NCI-H1092 (cell line): ENCODE measurements at places on chromosomes 6 and 20.

- no peak for DNase-seq
These were observed 773.6 kb upstream of the SLC35B3 start for GRCh38 chr6:9208966-9209365.

DNA sequence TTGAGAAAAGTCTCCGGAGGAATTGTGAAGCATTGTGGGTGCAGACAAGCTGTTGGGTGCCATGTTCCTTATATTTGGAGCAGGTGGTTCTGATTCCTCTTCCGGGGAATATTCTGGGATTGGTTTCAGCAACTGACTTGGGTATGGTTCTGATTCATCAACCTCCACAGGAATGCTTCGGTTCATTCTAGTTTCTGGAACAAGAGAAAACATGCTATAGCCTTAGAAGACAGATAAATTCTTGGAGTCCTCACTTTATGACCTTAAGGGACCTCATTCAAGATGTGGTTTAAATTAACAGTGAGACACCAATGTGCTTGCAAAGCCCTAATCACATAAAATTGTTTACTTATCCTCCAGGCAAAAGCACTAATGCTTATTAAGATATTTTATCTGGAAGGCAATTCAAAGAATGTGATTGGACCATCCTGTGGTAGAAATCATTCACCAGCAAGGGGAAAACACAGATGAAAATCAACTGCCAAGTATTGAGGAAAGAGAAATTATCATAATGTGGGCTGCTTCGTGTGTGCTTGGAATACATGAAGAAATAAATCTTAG is 13.7 kb downstream of the TRAF3IP2 start:
- no peak for DNase-seq

- no peak for DNase-seq
These were observed 161.3 kb upstream of the PHACTR1 start for GRCh38 chr6:12555267-12555666.

DNA sequence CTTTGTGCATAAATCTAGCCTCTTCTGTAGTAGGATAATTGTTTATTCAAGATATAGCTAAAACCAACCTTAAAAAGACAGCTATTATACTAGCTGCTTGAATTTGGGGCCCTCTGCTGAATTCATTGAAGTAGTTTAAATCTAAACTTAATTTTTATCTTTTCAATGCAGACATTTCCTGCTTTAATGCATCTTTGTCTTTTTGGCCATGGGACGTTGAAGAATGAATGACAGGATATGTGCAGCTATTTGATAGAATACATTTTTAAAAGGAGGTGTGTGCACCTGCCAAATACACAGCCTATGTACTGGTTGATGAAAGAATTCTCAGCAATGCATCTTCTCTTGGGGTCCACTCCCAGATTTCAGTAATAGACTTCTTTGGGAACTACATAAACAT is 524.9 kb downstream of the PHF3 start:
- no peak for DNase-seq

GRCh38 chr20:51156041-51156982 is 133.4 kb upstream of the KCNG1 start:
- DNase-seq, result peak; percentile 48

GRCh38 chr6:32785781-32786533 is 22.6 kb upstream of the HLA-DQB2 start:
- no peak for DNase-seq

- no peak for DNase-seq
These were observed 124.6 kb downstream of the SLC23A2 start for GRCh38 chr20:4876731-4877130.

- DNase-seq, result peak; percentile 5
These were observed 300.7 kb downstream of the CLIC5 start for GRCh38 chr6:45714741-45715507.

DNA sequence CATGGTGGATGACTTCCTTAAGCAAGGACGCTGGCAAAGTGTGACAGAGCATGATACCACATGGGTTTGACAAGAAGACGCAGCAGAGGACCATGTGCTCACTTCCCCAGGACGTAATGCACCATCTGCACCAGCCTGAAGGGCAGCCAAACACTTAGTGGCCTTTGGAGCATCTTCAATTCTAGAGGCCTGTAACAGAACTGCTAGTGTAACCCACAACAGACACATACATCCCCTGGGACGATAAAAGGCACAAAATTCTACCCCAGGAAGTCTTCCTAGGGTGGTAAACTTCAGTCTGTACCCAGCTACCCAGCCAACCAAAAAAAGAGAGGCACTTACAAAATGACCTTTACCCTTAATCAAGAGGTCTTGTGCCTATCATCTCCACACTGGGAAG is 9.2 kb upstream of the CPNE1 start:
- DNase-seq, result no peak

GRCh38 chr6:157246048-157246630 is 77.2 kb downstream of the TMEM242 start:
- DNase-seq, result no peak

GRCh38 chr6:161658211-161658610 is 384.4 kb upstream of the AGPAT4 start:
- DNase-seq, result no peak

- DNase-seq, result no peak
These were observed 39.2 kb upstream of the IL17A start for GRCh38 chr6:52146851-52147445.

DNA sequence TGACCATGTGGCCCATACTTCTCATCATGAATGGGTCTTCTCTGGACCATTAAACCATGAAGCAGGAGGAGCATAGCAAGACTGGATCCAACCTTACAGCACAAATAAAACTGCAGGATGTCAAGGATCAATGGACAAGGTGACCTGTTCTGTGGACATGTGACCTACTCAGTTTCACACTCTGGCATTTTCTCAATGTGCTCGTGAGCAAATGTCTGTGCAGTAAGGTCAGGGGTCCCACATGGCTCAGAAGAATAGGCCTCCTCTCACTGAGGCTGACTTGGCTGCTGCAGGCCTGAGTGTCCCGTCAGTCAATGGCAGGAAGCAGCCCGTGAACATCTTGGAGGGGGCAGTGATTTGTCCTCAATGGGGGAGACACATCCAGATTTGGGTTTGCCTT is 60.2 kb upstream of the IL20RA start:
- DNase-seq, result no peak
